CD4-positive, CD25-positive, alpha-beta regulatory T cell (primary cell): ENCODE measurements at places on chromosomes 7 and 10.
A peak's percentile ranks its signal among the peaks of the same experiment; 100 is the strongest.

GRCh38 chr7:155587486-155587885 is 41.1 kb upstream of the CNPY1 start:
- no peak for DNase-seq

DNA sequence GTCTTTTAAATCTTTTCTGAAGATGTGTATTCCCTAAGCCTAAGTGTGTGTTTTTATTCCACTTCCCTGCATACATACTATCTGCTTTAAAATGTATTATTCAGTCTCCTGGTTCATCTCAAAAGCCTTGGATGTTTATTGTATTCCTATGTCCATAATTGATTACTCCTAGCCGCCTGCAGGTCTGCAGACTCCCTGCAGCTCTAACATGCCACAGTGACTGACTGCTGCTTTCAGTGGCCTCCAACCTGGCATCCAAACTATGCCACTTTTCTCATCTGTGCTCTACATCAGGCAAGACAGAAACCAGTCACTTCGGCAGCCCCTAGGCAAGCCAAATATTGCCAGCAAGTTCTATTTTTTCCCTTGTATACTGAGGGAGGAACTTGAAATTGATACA is 81.7 kb downstream of the ABCA13 start:
- DNase-seq: no peak

- DNase-seq: no peak
Observed at GRCh38 chr7:102471791-102472125, 7.0 kb downstream of the POLR2J start.

DNA sequence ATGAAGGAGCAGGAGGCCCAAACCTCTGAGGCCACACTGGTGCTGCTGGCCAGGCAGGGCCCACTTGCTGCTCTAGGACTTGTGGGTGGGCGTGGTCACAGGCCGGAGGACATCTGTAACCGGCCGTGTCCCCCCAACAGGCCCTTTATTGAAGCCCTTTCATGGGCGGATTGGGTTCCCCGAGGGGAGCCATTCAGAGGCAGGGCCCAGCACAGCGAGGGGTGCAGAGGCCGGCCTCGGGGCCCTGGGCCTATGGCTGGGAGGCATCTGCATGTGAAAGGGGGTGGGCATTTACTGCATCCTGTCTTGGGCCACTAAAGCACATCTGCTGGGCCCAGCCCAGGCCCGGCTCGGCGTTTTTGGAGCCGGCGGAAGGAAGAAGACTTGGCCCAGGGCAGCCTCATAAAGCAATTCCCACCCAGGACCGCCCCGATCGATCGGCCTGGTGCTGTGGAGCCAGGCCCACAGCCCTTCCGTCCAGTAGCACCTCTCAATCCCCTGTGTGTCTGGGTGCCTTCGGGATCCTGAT is 8.4 kb downstream of the LHPP start:
- DNase-seq: no peak

- no peak for DNase-seq
Observed at GRCh38 chr7:119562839-119563238, 710.1 kb upstream of the KCND2 start.

GRCh38 chr7:121795736-121796135 is 77.2 kb upstream of the PTPRZ1 start:
- DNase-seq: no peak

GRCh38 chr7:147721962-147722830 is 868.4 kb upstream of the C7orf33 start:
- DNase-seq: no peak

- no peak for DNase-seq
Observed at GRCh38 chr7:37287131-37287855, 161.4 kb downstream of the ELMO1 start.

- no peak for DNase-seq
Observed at GRCh38 chr7:72335561-72336381, 76.4 kb downstream of the CALN1 start.

GRCh38 chr7:18087026-18087686 is 59.5 kb upstream of the PRPS1L1 start:
- DNase-seq: no peak

DNA sequence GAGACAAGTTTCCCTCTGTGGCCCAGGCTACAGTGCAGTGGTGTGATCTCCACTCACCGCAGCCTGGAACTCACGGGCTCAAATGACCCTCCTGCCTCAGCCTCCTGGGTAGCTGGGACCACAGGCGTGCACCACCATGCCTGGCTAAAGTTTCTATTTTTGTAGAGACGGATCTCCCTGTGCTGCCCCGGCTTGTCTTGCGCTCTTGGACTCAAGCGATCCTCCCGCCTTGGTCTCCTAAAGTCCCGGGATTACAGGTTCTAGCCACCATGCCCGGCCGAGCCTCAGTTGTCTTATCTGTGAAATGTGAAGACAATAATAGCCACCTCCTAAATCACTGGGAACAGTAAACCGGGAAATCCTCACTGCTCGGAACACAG is 88.1 kb downstream of the FOXL3 start:
- no peak for DNase-seq

- DNase-seq: no peak
Observed at GRCh38 chr10:63236113-63236935, 103.2 kb downstream of the NRBF2 start.

DNA sequence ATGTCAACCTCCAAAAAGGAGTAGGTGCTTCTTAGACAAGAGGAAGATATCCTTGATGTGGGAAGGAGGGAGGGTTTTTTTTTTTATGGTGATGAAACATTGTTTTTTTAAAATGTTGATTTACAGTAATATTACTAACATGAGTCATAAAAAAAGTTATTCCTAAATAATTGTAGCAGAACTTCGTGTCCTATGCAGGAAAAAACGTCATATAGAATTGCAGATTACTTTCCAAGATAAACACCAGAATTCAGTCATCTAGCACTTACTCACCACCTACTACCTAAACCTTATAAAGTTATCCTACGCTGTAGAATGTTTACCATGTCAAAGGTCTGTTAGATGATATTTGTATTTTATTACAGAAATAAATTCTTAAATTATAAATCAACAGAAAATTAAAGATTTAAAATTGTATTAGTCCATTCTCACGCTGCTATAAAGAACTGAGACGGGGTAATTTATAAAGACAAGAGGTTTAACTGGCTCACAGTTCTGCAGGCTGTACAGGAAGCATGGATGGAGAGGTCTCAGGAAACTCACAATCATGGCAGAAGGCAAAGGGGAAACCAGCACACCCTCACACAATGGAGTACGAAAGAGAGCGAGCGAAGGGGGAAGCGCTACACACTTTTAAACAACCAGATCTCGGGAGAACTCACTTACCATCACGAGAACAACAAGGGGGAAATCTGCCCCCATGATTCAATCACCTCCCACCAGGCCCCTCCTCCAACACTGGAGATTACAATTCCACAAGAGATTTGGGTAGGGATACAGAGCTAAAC is 105.2 kb upstream of the NEBL start:
- no peak for DNase-seq

GRCh38 chr10:6535156-6535764 is 44.8 kb downstream of the PRKCQ start:
- no peak for DNase-seq

DNA sequence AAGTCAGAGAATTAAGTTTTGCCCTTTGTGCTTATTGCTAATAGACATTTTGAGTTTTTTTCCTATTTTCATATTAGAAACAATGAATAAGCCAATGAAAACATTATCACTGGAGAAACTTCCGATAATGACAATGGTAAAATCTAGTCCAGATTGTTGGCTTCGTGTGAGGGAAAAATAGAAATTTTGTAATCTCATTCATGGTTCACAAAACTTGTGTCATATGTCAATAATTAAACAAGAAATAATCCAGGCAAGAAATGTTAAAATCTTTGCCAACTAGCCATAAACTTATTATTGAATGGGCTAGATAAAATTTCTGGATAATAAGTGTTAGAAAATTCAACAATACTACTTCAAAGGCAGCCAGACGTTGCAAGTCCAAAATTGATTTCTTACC is 36.6 kb downstream of the RNLS start:
- DNase-seq: no peak

- no peak for DNase-seq
Observed at GRCh38 chr10:121179006-121179405, 327.8 kb downstream of the WDR11 start.

GRCh38 chr7:30240106-30240800 is 44.1 kb upstream of the ZNRF2 start:
- DNase-seq: no peak

DNA sequence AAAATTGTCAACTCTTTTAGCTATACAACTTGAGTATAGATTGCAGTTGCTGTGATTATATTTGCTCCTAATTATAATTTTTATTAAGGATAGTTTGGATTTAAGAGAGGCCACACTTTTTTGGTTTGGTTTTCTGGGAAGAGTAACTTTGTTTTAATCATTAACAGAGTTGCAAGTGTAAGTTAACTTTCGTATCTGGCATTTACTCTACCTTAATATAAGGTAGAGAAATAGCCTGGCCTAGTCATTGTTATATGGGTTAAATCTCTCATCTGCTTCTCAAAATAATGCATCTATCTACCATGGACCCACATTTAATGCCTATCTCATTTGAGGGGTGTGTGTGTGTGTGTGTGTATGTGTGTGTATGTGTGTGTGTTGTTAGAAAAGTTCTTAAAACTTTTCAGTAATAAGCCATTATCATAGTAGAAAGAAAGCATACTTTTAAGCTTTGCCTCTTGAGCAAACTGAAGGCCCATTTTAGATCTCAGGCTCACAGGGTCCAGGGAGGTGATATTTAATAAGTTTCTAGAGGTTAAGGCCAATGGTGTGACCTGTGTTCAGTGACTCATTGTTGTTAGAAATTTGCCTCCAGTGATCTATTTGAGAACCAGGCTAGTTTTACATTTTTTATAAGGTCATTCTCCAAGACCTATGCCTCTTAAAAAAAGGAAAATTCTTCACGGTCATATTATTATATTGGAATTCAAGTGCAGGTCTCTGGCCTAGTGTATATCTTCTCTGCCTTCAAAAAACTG is 10.9 kb upstream of the TEX47 start:
- DNase-seq: no peak

- DNase-seq: no peak
Observed at GRCh38 chr10:52308251-52309031, 5.6 kb upstream of the DKK1 start.

GRCh38 chr7:79090543-79090942 is 362.9 kb downstream of the MAGI2 start:
- DNase-seq: no peak

DNA sequence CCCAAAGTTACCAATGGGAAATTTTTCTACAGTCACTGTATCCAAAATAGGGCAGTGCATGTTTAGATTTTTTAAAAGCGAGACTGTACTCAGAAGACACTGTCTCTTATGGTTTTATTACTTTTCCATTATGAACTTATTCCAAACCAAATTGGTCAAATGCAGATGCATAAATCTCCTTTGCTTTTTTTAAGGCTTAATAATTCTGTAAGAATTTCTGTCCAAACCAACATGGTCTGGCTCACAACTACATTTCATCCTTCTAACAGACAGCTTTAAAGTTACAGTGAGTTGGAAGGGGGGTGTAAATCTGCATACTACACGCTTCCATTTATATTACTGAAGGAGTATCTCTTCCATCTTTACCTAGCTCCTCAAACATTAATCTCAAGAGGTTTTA is 199.2 kb downstream of the SLC25A13 start:
- DNase-seq: no peak

- DNase-seq: no peak
Observed at GRCh38 chr7:1599640-1600395, 30.0 kb upstream of the PSMG3 start.

DNA sequence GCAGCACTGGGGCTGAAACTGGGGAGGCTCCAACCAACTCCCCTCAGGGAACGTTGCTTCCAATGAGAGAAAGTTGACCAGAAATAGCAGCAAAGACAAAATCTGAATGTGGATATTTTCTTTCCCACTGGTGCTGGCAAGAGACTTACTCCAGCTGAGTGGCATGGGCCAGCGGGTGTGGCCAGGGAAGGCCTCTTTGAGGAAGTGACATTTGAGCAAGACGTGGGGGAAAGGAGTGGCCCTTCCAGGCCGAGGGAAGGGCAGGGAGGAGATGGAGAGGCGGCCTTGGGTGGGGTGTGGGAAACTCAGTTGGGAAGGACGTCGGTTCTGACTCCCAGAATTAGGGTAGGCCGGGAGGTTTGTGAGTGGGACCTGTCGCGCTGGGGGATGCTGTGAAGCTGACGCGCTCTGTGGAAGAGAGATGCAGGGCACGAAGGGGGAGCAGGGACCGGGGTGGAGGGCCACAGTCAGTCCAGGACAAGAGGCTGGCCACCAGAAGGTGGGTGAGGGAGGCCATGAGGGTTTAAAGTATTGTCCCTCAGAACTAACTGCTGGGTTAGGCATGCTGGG is 96.7 kb upstream of the IKZF1 start:
- no peak for DNase-seq

DNA sequence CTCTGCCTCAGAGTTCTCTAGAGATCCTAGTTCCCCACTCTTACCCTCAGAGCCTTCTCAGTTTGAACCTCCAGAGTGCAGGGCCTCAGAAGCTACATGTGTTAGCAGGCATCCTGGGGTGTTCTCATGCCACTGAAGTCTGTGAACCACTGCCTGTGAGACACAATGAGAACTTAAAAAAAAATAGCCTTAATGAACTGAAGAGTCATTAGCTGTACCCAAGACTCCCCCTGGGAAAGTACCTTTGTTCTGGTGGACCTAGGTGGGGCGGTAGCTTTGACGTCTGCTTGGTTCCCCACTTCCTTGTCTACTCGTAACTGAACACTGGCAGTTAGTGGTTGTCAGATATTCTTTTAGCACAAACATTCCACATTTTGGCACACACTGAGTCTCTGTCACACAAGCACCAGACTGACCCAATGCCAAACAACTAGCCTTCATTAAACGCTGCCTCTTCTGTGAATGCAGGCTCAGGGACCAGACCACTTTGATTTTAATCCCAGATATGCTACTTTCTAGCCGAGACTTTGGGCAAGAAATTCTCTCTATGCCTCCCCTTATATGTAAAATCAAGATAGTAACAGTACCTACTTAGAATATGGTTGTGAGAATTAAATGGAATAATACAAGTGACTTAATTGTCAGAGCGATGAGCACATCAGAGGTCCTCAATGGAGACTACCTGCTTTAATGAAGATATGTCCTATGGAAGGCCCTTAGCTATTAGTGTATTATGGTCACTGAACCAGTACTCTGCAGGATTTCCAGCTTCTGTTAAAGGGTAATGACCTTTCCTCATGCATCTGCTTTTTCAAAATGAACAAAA is 75.3 kb upstream of the CC2D2B start:
- DNase-seq: peak; percentile 74

- no peak for DNase-seq
Observed at GRCh38 chr7:75718390-75719031, 20.2 kb downstream of the HIP1 start.

DNA sequence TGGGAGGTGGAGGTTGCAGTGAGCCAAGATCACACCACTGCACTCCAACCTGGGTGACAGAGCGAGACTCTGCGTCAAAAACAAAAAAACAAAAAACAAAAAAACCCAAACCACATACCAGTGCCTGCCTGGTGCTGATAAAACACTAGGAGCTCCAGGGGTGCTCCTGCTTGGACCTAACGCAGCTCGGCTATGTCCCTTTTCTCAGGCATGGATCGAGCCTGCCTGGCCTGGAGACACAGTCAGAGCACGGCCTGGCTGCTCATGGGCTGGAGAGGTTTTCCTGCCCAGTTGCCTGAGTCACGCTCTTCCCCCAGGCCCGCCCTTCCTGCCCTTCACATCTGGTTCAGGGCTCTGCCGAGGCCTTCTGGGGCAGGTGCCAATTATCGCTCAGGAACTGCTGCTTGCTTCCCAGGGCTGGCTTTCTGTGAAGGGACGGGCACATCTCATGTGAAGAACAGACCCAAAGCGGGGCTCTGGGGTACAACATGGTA is 12.6 kb upstream of the NPFFR1 start:
- DNase-seq: peak; percentile 8

GRCh38 chr7:16695621-16696237 is 49.7 kb downstream of the BZW2 start:
- DNase-seq: no peak

GRCh38 chr10:112605063-112605462 is 158.0 kb downstream of the VTI1A start:
- DNase-seq: no peak
